Cortex of kidney (tissue), 1 donor: ENCODE measurements at places on chromosomes 7 and 10.

DNA sequence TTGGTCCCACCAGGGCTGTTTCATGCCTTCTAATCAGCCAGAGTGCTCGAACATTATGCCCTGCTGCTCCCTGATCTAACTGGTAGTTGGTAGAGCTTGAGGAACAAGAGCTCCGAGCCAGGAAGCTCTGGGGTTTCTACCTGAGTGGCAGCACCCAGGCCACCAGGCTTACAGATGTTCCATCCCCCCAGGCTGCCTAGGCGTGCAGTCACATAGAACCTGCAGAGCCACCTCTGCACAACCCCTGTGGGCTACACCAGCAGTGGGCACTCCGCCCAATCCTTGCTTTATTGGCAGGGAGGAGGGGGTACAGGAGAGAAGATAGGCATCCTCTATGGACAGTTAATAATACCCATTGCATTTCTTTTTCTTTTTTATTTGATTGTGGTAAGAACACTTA, 21.8 kb downstream of the MAP3K8 start:
- no peak for DNase-seq

- DNase-seq = no peak
Measured at GRCh38 chr7:135843214-135843613, 94.6 kb upstream of the FAM180A start.

DNA sequence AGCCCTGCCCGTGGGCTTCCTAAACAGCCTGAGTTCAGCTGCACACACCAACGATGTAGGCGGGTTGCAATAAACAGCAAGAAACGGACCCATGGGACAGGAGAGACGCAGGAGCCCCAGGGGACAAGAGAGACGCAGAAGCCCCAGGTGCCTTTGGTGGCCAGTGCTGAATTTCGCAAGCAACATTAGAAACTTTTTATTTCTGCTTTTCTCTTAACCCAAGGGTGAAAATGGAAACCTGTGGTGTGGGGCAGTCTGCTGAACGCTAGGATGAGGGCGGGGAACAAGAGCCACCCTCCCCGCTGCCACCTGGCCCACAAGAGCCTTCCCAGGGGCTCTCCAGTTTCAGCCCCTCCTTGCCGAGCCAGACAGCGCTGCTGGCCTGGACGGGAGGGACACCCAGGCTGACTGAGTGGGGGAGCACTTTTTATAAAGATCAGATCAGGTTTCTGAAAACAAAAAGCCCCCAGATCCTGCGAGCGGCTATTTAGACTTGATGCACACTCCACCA, 20.0 kb upstream of the GPR146 start:
- DNase-seq = no peak

DNA sequence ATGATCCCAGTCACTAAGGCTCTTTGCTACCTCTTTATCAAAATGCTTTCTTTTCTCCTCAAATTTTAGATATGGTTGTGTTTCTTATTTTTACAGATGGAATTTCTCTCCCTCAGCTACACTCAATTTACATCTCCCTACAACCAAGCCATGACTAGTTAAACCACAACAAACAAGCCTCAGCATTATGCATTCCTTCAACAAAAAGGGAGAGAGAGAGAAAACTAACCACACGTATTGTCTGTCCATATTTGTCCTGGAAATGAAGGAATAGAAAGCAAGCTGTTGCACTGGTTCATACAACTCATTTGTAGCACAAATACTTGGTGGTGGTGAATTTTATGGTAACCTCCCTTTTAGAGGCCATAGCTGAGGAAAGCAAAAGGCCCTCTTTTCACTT, 286.4 kb downstream of the AHR start:
- no peak for DNase-seq

DNA sequence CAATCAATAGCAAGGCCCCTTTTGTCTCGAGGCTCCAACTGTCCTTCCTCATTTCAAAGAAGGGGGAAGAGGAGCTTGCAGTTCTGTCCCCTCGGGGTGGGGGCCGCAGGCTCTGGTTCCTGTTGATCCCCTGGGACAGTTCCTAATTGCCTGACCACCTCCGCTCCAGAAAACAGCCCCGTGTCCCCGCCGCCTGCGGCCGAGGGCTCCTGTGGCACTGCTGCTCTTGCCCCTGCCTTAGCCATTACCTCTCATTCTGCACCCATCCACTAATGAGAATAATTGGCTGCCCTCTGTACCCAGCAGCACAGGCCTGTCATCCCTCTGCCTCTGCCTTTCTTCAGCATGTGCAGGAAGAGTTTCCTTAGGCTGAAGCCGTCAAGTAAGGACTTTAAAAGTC, 668.3 kb upstream of the FOXK1 start:
- DNase-seq = no peak

DNA sequence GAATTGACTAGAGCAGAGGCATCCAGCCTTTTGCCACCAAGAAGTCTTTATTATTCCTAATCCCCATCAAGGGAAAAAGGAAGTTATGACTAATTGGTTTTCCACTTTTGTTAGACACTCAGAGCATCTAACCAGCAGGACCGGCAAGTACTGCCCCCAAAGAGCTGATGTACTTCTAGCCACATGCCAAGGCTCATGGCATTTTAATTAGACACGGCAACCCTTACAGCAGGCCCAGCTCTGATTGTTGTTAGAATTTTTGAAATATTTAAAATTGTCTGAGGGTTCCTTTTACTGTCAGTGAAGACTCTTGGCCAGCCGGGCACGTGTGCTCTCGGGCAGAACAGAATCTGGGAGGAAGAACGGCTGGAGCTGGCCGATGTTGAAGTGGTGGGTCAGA, 114.8 kb downstream of the SPAG6 start:
- no peak for DNase-seq
